Stimulated activated CD8-positive, alpha-beta memory T cell treated with anti-CD3 and anti-CD28 coated beads, Interleukin-4, amount 100 ng/mL, for 1 hour (primary cell): ENCODE measurements at places on chromosomes 12 and 14.

DNA sequence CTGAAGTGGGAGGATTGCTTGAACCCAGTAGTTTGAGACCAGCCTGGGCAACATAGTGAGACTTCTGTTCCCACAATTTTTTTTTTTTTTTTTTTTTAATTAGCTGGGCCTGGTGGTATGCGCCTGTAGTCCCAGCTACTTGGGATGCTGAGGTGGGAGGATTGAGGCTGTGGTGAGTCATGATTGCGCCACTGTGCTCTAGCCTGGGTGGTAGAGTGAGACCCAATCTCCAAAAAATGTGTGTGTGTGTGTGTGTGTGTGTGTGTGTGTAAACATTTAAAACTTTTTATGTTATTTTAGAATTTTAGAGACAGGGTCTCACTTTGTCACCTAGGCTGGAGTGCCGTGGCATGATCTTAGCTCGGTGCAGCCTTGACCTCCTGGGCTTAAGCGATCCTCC is 6.8 kb downstream of the PPP1R36 start:
- DNase-seq: no peak

- peak; percentile 54 for DNase-seq
Observed at GRCh38 chr14:93970585-93970964, 5.8 kb downstream of the ASB2 start.

DNA sequence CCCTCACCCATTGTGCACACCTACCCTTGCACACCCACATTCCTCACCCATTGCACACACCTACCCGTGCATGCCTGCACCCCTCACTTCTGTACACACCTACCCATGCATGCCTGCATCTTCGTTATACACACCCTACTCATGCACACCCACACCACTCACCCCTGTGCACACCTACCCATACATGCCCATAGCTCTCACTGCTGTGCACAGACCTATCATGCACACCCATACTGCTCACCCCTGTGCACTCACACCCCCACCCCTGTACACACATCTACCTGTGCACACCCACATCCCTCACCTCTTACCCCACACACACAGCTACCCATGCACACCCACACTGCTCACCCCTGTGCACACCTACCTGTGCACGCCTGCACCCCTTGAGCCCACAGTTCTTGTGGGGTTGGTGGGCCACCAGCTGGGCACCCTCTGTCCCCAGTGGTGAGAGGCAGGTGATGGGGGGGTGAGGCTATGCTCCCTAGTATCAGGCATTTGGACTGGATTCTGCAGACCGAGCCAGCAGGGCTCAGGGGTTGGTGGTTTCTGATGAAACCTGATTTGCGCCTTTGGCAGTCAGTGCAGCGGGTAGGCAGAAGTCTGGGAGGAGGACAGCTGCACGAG is 15.6 kb downstream of the CEP170B start:
- DNase-seq: no peak

DNA sequence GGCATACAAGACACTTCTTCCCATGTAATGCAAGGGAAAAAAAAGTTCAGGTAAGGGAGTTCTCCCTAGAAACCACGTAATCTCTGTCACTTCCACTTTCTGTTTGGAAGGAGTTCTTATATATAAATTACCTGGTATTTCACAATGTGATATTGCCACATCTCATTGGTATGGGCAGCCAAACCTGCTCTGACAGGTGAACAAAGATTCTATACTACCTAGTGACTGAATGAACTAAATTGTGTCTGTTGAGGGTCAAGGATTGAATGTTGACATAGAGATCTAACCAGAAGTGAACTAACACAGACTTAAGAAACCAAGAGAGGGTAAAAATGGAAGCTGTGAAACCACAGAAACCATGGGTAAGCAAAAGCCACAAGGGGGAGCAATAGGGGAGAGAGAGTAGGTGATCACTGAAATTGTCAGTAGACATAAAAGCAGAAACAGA is 161.3 kb downstream of the RPL10L start:
- DNase-seq: no peak

DNA sequence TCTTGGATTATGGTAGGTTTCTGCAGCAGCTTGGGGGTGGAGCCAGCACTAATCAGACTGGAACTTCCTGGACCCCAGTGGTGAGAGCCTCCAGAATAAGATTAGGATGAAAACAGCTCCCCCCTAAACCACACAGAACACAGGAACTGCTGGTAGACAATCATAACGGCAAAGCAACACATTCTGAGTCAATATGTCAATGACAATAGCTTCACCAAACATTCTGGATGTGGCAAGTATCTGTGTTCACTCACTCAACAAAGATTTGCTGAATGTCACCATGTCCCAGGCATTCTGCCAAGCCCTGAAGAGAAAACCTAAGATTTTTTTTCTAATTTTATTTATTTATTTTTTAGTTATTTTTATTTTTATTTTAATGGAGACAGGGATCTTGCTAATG is 65.2 kb downstream of the LRRC74A start:
- DNase-seq: no peak

DNA sequence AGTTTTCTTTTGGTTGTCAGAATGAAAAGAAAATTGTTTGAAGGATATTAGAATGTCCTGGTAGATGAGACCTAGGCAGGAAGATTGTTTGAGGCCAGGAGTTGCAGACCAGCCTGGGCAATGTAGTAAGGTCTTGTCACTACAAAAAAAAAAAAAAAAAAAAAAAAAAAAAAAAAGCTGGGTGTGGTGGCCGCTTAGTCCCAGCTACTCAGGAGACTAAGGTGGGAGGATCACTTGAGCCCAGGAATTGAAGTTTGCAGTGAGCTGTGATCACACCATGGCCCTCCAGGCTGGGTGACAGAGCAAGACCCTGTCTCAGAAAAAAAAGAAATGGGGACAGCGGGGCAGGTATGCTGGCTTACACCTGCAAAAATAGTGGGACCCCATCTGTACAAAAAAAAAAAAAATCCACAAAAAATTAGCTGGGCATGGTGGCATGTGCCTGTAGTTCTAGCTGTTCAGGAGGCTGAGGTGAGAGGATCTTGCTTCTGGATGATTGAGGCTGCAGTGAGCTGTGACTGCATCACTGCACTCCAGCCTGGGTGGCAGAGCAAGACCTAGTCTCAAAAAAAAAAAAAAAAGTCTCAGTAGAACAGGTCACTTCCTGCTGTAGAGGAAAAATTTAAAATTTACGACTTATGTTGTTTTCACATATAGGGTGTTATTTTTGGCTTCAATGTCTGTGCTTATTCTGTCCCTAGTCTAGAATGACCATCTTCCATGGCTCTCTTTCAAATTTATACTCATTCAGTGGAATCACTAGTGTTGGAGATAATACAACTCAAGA is 70.7 kb downstream of the PPHLN1 start:
- no peak for DNase-seq

DNA sequence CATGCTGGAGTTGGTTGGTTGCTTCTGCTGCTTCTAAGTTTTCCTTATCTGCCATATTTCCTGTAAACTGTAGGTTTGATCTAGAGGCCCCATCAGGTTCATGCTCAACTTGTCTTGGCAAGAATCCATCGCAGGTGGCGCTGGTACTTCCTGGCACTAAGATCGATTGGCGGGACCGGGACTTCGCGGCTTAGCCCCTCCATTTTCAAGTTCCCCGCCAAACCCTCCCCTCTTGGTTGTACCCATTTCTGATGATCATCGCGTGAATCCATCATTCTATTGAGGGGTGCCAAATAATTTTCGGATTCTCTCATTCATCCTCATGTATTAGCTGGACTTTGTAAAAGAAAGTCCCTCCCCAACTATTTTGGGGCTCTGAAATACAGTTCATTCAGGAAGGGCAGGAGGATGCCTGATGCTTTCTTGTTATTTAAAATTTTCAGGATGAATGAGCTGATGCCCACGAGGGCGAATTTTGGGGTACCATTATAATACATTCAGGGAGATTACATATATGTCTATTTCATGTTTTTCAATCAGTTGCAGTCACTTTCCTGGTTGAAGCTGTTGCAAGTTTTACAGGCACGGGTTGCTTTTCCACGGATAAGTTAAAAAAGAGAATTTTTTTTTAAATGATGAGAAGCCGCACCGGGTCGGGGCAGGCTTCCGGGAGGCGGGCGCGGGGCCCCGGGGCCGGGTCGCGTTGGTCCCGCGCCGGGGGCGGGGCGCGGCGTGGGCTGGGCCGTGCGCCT is 395 bp upstream of the BRI3BP start:
- peak; percentile 46 for DNase-seq

DNA sequence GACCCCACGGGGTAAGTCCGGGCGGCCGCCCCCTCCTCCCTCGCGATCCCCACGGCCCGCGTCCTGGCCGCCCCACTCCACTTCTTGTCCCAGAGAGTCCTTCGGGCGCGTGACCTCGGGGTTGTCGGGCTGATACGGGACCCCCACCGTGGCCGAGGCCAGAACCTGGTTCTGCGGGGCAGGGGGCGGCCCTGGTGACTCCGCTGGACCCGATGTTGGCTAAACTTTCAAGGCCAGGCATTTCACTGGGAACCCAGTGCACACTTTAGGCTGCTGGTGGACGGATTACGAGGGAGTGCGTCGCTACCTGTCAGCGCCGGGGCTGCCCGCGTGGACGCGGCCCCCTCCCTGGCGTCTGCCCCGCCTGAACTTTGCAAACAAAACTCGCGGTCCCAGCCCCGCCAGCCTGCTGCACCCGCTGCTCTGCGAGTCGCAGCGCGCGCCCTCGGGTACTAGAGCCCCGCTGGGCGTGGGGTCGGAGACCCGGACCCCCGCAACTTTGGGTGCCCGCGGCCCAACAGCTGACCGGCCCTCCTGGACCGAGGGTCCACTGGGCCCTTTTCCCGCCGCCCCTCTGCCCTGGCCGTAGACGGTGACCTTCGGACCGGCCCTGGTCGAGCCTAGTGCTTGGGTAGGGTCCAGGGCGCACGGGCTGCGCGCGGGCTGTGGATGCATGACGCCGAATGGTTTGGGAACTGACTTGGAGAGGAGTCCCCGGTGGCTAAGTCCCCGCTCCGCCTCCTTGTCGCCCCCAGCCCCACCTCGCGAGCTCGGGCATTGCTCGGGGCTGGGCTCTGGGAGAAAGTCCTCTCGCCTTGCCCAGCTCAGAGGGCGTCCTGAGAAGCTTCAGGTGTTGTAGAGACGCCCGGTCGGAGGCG is 624 bp downstream of the RIN3 start:
- no peak for DNase-seq

DNA sequence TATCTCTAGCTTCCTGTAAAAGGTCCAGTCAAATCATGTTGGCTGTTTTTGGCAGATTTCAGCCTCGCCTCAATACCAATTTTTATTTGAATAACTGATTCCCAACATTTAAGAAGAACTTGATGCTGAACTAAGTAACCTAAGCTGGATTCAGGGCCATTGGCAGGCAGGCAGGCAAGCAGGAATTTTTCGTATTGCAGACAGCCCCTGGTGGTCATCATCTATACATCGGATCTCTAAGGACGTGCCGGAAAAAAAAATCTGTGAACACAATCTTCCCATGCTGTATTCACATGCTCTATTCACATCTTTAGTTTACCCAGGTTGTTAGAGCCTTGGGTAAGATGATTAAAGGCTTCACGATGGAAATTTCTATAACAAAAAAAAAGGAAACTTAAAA is 7.0 kb downstream of the VCPKMT start:
- no peak for DNase-seq

- DNase-seq: no peak
Observed at GRCh38 chr12:124422142-124422569, 127.3 kb downstream of the RFLNA start.

DNA sequence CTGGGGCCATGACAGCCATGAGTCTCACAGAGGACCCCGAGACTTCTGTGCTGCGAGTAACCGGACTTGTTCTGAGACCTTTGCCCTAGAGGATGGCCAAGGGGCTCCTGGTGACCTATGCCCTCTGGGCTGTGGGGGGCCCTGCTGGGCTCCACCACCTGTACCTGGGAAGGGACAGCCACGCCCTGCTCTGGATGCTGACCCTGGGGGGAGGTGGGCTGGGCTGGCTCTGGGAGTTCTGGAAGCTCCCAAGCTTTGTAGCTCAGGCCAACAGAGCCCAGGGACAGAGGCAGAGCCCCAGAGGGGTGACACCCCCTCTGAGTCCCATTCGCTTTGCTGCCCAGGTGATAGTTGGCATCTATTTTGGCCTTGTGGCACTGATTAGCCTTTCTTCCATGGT is 2.1 kb downstream of the DNAJC22 start:
- no peak for DNase-seq

DNA sequence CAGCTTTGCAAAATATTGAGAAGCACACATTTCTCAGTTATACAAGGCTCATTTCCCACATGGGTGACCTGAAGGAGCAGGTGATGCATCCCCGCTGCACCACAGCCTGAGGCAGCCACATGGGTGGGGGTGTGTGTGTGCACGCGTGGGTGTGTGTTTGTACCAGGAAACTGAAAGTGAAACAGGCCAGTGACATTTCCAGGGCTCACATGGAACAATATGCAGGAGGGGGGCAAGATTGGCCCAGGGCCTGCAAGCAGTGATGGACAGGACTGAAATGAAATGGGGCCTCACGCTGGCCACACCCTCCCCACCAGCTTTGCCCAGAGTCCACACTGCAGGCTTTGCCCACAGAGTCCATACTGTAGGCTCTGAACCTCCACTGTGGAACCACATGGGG is 154.2 kb upstream of the PARP11 start:
- DNase-seq: peak; percentile 6
